Stimulated activated CD4-positive, alpha-beta T cell treated with anti-CD3 and anti-CD28 coated beads, TNF-alpha, amount 100 ng/mL, for 48 hours (primary cell): ENCODE measurements at places on chromosomes 4 and X.

- DNase-seq, result no peak
Observed at GRCh38 chrX:57596109-57596508, 4.3 kb downstream of the ZXDB start.

GRCh38 chr4:6115342-6115741, 85.0 kb downstream of the JAKMIP1 start:
- DNase-seq, result no peak

GRCh38 chrX:113906168-113906567, 677.7 kb upstream of the HTR2C start:
- DNase-seq, result no peak

- DNase-seq, result no peak
Observed at GRCh38 chr4:174713181-174713580, 115.9 kb downstream of the GLRA3 start.

GRCh38 chr4:2277956-2278355, 16.0 kb upstream of the MXD4 start:
- DNase-seq, result no peak

GRCh38 chr4:24686866-24687692, 102.7 kb upstream of the DHX15 start:
- DNase-seq, result peak; percentile 10

DNA sequence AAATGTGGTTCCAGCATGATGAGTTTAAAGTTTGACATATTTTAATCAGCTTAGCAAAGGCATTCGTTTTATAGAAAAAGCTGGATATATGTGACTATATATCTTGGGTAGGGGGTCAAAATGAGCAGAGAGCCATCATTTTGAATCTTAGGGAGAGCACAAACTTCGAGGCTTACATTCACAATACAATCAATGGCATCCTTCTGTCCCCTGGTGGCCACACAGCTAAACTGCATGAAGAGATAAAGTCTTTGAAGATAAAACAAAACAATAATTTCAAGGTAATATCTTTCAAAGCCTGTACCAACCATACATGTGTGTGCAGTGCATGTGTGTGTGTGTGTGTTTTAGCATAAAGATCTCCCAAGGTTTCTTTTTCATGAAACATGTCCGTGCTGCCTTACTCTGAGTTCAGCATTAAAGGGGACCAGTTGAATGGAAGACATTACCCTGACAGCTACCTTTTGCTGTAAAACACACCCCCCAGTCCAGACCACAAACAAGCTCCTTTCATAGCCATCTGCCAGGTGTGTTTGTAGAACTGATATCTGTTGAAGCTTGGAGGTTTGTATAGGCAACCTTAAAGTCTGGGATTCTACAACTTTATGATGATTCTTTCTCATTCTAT, 22.0 kb downstream of the DYNLT3 start:
- DNase-seq, result no peak

- no peak for DNase-seq
Observed at GRCh38 chr4:19905024-19905423, 346.7 kb upstream of the SLIT2 start.

GRCh38 chr4:76365636-76366035, 55.3 kb downstream of the CCDC158 start:
- no peak for DNase-seq

DNA sequence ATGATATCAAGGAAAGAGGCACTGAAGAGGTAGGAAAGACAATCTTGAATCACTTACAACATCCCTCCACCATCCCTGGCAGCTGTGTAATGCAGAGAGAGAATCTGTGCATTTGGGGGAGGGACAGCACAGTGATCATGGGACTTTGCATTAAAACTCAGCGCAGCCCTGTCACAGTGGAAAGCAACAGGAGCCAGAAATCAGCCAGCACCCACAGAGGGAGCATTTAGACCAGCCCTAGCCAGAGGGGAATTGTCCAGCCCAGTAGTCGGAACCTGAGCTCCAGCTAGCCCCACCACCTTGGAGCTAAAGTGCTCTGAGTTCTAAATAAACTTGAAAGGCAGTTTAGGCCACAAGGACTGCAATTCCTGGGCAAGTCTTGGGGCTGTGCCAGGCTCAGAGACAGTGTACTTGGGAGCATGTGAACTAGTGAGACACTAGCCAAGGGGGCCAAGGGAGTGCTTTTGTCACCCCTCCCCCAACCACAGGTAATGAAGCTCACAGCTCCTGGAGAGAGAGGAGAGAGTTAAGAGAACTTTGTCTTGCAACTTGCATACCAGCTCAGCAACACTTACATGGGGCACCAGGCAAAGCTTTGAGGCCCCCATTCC, 83.9 kb upstream of the FAM241A start:
- no peak for DNase-seq

GRCh38 chr4:137905930-137906329, 336.2 kb downstream of the SLC7A11 start:
- no peak for DNase-seq

- DNase-seq, result no peak
Observed at GRCh38 chrX:46463682-46464081, 81.5 kb downstream of the ZNF674 start.

GRCh38 chr4:154618708-154619315, 6.4 kb upstream of the FGG start:
- peak; percentile 25 for DNase-seq

DNA sequence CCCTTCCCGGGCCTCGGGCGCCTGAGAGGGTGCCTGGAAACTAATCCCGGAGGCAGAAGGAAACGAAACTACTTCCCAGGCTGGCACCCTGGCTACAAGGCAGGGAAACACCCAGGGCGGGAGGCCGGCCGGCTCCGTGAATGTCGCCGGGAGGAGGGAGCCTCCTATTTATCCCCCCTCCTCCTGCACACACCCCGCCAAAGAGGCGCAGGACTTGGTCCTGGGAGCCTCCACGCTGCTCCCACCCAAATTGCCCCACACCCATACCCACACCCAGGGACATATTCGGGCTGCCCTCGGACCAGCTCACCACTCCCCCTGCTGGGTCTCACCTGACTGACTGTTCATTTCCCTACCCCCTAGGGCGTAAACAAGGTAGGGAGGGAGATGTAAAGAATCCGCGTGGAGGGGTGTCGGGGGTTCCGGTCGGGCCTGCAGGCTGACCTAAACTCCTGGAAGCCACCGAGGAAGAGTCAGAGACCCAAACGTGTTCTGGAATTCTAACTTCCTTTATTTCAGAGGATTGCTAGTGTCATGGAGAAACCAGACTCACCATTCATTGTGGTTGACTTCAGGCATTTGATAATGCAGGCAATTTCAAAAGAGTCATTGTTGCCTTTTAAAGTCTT, at the start of gene BTC:
BTC (minus strand) TSS at position 142 of the 629 bp plus-strand sequence. CDS start 198 bp downstream, outside the sequence.
- no peak for DNase-seq

DNA sequence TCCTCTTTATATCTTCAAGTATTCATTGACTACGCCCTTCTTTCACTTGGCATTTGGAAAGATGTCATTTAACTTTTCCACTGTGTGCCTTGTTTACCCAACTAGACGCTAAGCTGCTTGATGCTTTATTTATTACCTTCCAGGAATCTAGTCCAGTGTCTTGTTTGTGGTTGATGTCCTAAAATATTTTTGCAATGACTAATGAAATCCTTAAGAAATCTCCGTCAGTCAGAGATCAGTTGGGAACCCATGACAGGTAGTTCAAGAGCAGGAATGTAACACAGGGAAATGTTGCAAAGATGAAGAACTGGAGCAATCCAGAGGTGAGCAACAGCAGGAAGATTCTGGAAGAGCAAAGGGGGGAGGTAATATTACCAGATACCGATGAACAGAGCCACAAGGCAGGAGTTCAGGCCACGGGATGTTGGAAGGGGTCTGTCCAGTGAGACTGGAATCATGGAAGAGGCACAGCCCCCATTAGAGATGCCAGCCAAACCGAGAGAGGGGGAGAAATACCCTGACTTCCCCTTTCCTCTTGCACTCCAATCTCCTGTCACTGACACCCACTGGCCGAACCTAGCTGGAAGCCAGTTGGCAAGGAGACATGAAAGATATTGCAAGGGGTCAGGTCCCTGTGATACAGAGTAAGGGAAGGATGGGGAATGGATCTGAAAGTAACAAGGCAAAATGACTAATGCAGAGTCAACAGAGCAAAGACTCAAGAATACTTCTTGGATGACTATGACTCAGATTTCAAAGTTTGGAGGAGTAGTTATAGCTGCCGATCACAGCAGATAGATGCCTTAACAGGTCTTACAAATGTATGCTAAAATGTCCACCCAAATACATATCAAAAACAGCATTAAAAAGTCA, 62.7 kb upstream of the PHKA2 start:
- DNase-seq, result no peak

DNA sequence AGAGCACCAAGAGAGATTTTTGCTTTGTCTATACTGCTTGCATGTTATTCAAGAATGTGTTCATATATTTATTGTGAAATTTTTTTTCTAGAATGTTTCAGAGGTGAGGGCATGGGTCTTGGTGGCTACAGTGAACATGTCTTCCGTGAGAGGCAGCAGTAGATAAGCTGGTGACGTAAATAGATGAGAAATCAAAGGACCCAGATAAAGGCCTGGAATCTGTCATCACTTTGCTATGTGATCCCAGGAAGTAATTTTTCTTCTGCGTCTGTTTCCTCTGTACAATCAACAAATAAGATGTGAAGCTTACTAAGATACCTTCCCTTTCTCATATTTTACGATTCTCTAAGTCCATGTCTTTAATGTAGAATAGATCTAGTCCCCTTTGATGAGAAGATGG, 129.1 kb downstream of the COL4A6 start:
- DNase-seq, result no peak

DNA sequence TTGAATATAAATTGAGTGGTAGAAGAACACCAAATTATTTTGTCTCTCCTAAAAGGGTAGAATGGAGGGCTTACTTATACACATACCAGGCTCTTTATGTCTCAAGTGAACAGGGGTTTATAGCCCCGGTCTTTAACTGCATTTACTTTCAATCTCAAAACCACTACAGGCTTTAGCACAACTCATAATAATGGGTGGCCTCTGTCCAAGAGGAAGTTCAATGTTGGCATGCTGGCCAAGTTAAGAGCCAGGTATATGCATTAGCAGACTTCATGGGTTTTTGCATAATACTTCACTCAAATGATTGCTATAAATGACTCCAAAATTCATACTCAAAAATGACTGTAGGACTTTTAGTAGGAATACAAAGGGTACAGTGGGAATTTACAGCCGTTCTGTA, 118.5 kb upstream of the OTUD4 start:
- no peak for DNase-seq

- DNase-seq, result no peak
Observed at GRCh38 chrX:48681539-48682183, 1.9 kb upstream of the WAS start.
